Right atrium auricular region (tissue), 2 donors: ENCODE measurements at places on chromosomes 13 and 19. TPM values are rescaled to one million over a fixed set of nuclear protein-coding genes. Genes with fewer than 3 reads are reported as not detected.

The ICAM5 gene
- 1.7 TPM for total RNA-seq

The CCDC9 gene
- total RNA-seq, result 9.2 TPM

The SLC35E1 gene
- total RNA-seq, result 27.5 TPM

The RAB20 gene
- 10.8 TPM for total RNA-seq

The FAM216B gene
- 22.0 TPM for total RNA-seq

The PSG11 gene
- not detected for total RNA-seq

GRCh38 chr13:46575301-46575771 lies 22.4 kb downstream of the LRCH1 start:
- no peaks in the 10 kb centered on the region for H3K27me3 ChIP-seq
- H3K4me3 ChIP-seq, result no peak overlapping the region
- peak overlapping the region; percentile 46 for H3K27ac ChIP-seq
- H3K36me3 ChIP-seq, result no peaks in the 10 kb centered on the region
- no peak for DNase-seq
- peaks cover 83% of the 10 kb centered on the region for H3K4me1 ChIP-seq

DNA sequence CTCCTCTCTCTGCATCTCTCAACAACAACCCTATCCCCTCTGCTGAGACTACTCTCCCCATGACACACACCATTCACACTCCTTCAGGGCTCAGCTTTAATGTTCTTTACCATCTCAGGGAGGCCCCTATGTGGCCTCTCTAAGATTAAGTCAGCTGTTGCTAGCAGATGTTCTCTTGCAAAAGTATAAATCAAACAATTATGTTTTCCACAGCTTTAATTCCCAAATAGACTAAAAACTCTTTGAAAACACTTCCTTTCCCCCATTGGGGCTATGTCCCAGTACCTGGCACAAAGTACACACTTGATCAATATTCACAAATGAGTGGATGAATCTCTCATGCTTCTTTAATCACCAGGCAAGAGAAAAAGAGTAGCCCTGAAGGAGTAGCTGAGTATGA lies 5.1 kb downstream of the PEG3 start:
- peaks cover under 1% of the 10 kb centered on the region for H3K4me1 ChIP-seq
- H3K27ac ChIP-seq, result no peak overlapping the region
- no peaks in the 10 kb centered on the region for H3K27me3 ChIP-seq
- no peaks in the 10 kb centered on the region for H3K36me3 ChIP-seq

DNA sequence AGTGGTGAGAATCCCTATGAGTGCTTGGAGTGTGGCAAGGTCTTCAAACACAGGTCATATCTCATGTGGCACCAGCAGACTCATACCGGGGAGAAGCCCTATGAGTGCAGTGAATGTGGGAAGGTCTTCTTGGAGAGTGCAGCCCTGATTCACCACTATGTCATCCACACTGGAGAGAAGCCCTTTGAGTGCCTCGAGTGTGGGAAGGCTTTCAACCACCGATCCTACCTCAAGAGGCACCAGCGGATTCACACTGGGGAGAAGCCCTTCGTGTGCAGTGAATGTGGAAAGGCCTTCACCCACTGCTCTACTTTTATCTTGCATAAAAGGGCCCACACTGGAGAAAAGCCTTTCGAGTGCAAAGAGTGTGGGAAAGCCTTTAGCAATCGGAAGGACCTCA lies 18.7 kb upstream of the AURKC start:
- H3K36me3 ChIP-seq, result peaks cover 51% of the 10 kb centered on the region
- no peaks in the 10 kb centered on the region for H3K4me1 ChIP-seq
- DNase-seq, result no peak
- H3K27ac ChIP-seq, result no peak overlapping the region

DNA sequence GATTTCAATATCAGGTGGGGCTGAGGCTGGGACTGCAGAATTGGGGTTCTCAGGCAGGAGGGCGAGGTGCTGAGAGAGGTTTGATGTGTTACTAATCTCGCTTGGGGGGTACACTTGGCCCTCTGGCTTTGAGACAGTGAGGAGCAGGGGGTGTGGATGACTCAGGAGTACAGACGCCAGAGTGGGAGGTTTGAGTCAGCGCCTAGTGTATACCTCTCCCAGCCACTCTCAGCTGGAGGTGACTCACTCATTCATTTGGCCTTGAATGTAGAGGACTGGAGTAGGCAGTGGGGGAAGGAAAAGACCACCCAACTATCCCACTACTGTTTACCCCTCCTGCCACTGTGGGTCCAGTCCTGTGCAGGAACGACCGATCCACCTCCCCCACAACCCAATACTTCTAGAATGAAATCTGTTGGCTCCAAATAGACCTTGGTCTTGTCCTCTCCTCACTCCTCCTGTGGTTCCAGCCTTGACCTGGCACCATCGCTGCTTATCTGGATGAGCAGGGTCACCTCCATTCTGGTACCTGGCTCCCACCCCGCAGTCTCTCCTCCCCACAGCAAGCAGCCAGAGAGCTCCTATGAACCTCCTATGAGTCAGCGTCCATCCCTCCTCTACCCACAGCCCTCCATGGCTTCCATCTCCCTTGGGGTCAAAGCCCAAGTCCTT lies 20.1 kb upstream of the ZNRF4 start:
- no peak for DNase-seq
- H3K36me3 ChIP-seq, result no peaks in the 10 kb centered on the region
- H3K27ac ChIP-seq, result no peak overlapping the region
- H3K27me3 ChIP-seq, result peaks cover 4% of the 10 kb centered on the region

DNA sequence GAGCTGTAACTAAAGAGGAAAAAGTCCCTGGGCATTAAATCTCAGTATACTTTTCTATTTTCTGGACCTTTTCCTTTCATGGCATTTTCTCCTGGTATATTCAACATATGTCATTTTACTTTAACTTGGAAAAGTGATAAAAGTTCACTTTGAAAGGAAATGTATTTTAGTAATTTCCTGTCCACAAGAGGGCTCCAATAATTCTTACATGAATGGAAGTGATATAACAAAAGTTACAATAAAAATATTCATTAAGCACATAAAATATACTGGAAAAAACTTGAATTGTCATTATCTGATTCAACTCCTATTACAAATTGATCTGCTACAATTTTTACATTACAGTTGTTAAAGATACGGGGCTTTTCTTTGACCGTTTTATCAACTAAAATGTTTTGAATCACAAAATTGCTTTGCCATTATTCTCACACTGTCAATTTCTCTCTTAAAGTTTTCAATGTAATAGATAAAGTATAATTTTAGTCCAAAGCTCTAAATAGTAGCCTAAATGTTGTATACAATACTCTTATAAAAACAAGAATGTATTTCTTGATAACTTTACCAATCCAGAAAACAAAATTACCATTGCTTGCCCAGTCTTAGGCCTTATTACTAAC lies 4.9 kb downstream of the UBL3 start:
- no peaks in the 10 kb centered on the region for H3K4me1 ChIP-seq
- H3K27ac ChIP-seq, result no peak overlapping the region
- no peaks in the 10 kb centered on the region for H3K27me3 ChIP-seq
- H3K4me3 ChIP-seq, result no peak overlapping the region
- H3K36me3 ChIP-seq, result no peaks in the 10 kb centered on the region

- no peaks in the 10 kb centered on the region for H3K4me1 ChIP-seq
- no peaks in the 10 kb centered on the region for H3K36me3 ChIP-seq
- no peak overlapping the region for H3K4me3 ChIP-seq
- no peak overlapping the region for H3K27ac ChIP-seq
- H3K27me3 ChIP-seq, result no peaks in the 10 kb centered on the region
- DNase-seq, result no peak
These were observed 1.7 kb downstream of the CYP2A13 start for GRCh38 chr19:41089959-41090358.

DNA sequence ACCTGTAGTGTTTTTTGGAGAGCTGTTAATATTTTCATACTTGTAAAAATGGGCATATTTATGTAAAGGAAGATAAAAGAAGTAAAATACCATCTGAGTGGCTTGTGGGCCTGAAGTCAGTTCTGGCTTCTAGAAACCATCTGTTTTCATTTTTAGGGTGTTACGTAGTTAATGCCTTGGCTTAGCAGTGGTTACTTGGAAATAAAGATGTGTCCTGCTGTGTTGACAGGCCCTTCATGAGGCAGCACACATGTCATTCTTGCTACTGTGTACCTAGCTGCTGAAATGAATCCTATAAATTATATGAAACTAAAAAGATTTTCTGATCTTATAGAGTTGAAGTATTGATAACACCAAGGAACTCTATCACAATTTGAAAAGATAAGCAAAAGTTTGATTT lies 16.0 kb downstream of the ILF3 start:
- no peaks in the 10 kb centered on the region for H3K27me3 ChIP-seq
- H3K4me1 ChIP-seq, result peaks cover 42% of the 10 kb centered on the region
- H3K36me3 ChIP-seq, result peaks cover 37% of the 10 kb centered on the region
- no peak for DNase-seq

- no peaks in the 10 kb centered on the region for H3K27me3 ChIP-seq
- DNase-seq, result no peak
- no peaks in the 10 kb centered on the region for H3K4me1 ChIP-seq
- H3K27ac ChIP-seq, result no peak overlapping the region
- H3K4me3 ChIP-seq, result no peak overlapping the region
These were observed 16.5 kb downstream of the BTBD2 start for GRCh38 chr19:1998712-1999708.

DNA sequence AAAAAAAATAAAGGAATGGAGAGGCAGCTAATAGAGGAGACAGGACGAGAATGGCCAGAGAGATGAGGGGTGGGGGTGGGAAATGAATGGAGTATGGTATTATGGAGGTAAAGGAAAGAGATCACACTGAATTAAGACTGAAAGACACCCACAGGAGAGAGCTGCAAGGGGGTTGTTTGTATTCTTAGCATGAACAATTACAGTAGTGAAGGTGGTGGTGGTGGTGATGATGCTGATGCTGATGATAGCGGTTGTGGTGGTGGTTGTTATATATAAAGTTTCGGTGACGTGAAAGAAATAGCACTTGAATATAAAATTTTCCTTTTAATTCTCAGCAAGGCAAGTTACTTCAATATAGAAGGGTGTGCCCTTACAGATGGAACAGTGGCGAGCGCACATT lies 2.8 kb upstream of the ADGRE3 start:
- H3K27ac ChIP-seq, result no peak overlapping the region
- no peaks in the 10 kb centered on the region for H3K27me3 ChIP-seq
- H3K4me1 ChIP-seq, result no peaks in the 10 kb centered on the region
- H3K36me3 ChIP-seq, result no peaks in the 10 kb centered on the region
- DNase-seq, result no peak

- H3K27ac ChIP-seq, result no peak overlapping the region
- no peak for DNase-seq
- H3K4me1 ChIP-seq, result no peaks in the 10 kb centered on the region
- no peak overlapping the region for H3K4me3 ChIP-seq
- no peaks in the 10 kb centered on the region for H3K27me3 ChIP-seq
- no peaks in the 10 kb centered on the region for H3K36me3 ChIP-seq
These were observed 157.4 kb downstream of the MZT1 start for GRCh38 chr13:72570019-72570418.

GRCh38 chr13:23620613-23621315 lies 50.6 kb downstream of the TNFRSF19 start:
- no peaks in the 10 kb centered on the region for H3K27me3 ChIP-seq
- H3K4me1 ChIP-seq, result peaks cover 23% of the 10 kb centered on the region
- H3K36me3 ChIP-seq, result no peaks in the 10 kb centered on the region
- no peak for DNase-seq
- H3K27ac ChIP-seq, result peak overlapping the region; percentile 85
- H3K4me3 ChIP-seq, result no peak overlapping the region
